ENCODE measurements at places on chromosomes 7 and 10.

DNA sequence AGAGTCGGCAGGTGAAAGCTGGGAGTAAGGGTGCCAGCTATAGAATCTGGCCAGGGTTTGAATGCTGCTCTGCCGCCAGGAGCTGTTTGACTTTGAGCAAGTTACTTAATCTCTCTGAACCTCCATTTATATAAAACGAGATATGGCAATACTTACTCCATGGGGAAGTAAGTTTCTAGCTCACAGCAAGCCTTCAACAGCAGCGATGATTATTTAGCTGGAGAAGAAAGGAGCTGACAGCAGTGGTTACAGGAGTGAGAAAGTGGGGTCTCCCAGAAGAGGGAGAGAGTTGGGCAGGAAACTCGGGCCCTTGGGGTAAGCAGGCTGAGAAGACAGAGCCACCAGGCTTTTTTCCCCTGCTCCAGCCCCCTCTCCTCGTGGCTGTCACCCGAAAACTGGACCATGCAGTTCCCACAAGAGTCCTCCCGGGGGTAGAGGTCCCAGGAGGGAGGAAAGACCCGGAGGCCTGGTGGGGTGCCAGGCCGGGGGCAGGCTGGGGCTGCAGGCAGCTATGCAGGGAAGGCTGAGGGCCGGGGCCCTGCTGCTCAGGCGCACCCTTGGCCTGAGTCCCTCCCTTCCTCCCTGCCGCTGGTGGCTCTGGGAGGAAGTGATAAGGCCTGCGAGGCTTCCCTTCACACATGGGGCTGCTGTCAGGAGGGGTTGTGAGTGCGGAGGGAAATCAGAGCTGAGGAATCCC lies 3.5 kb downstream of the NOS3 start:
- DNase-seq = no peak

DNA sequence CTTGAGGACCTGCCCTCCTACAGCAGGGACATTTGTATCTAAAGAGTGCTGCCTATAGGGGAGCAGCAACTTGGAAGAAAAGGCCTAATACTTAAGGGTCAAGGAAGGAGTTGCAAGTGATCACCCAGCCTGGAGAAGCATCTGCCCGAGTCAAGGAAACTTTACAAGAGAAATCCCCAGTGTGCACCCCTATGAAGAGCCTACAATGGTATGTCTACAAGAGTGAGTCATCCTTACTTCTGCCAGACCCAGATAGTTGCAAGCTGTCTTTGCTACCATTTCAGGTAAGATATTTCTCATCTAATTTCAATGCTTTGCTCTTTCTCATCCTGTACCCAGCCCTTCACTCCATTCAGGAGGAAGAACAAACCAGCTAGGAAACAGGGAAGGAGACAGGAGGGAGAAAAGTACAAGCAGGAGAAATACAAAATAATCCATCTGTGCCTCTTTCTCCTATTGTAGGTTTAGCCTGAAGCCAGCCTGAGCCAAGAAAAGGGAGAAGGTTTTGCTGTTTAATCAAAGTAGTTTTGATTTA lies 34.4 kb upstream of the AGR3 start:
- DNase-seq = peak; percentile 77

GRCh38 chr7:13603661-13604060 lies 385.8 kb downstream of the ETV1 start:
- DNase-seq = no peak

- no peak for DNase-seq
These were observed 165.9 kb downstream of the PLXNA4 start for GRCh38 chr7:132410385-132410784.

DNA sequence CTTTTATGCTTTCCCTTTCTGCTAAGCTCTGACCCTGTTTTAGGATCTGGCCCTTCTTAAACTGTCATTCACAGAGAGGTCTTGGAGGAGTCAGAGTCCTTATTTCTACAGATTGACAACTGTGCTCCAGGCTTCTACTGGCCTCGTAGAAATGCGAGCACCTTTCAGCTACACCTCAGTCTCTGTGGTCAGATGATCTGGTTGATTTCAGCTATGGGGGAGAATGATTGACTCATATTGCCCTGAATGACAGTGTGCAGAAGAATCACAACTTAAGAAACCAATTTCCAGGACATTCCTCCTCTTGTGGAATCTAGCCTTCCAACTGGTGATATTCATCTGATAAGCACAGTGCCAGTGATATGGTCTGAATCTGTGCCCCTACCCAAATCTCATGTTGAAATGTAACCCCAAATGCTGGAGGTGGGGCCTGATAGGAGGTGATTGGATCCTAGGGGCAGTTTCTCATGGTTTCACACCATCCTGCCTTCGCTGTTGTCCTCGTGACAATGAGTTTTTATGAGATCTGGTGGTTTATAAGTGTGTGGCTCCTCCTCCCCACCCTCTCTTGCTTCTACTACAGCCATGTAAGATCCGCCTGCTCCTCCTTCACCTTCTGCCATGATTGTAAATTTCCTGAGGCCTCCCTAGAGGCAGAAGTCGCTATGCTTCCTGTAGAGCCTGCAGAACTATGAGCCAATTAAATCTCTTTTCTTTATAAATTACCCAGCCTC lies 14.0 kb upstream of the CYP3A7 start:
- DNase-seq = no peak

DNA sequence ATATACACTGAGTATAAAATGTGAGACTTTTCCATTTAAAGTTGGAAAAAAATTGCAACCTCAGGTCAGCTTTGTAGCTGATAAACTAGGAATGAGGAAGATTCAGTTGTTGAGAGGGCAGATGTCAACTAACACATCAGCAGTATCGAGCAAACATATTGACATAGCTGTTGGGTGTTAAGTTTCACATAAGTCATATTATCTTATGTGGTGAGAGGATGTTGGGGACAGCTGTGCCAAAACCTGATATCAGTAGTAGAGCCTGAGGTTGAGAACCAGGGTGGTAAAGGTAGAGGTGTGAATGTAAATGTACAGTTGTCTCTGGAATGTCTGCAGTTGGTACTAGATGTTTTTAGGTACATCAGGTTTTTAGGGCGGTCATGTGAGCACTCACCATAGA lies 5.0 kb downstream of the ZRANB1 start:
- DNase-seq = no peak
